ENCODE measurements at places on chromosomes 6 and 20.

GRCh38 chr6:52331793-52332457, 30.0 kb upstream of the PAQR8 start:
- no peak for DNase-seq

GRCh38 chr20:10637031-10637559, 36.7 kb downstream of the JAG1 start:
- DNase-seq, result no peak

- peak; percentile 62 for DNase-seq
Observed at GRCh38 chr6:33199687-33200218, 712 bp downstream of the RXRB start.

- no peak for DNase-seq
Observed at GRCh38 chr6:3229566-3230178, 2.2 kb upstream of the TUBB2B start.

DNA sequence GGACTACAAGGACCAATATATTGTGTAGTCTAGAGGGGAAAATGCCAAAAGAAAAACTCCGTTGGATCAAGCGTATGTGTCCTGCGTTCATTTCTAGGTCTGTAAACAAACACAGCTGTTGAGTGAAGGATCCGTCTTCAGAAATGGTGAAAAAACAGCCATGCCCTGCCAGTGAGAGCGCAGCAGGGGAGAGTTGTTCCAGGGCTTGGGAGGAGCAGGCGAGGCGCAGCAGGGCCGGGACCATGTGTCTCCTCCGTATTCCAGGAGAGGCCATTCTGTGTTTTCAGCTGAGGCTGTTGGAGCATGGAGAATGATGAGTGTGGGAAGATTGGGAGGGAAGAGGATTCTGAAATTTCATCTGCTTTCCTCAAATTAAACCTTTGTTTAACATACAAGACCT, 38.0 kb downstream of the BMP6 start:
- no peak for DNase-seq

- no peak for DNase-seq
Observed at GRCh38 chr6:154619146-154619545, 108.7 kb upstream of the CNKSR3 start.

GRCh38 chr20:46666818-46667515, 15.7 kb upstream of the SLC13A3 start:
- no peak for DNase-seq

GRCh38 chr6:133701633-133702331, 187.1 kb upstream of the TCF21 start:
- no peak for DNase-seq

- no peak for DNase-seq
Observed at GRCh38 chr6:149289192-149289781, 28.2 kb upstream of the TAB2 start.
